ENCODE measurements at places on chromosomes 16 and 17.
A peak's percentile ranks its signal among the peaks of the same experiment; 100 is the strongest.

- DNase-seq: peak; percentile 54
Measured at GRCh38 chr16:75550211-75550662, 5.8 kb downstream of the TMEM231 start.

DNA sequence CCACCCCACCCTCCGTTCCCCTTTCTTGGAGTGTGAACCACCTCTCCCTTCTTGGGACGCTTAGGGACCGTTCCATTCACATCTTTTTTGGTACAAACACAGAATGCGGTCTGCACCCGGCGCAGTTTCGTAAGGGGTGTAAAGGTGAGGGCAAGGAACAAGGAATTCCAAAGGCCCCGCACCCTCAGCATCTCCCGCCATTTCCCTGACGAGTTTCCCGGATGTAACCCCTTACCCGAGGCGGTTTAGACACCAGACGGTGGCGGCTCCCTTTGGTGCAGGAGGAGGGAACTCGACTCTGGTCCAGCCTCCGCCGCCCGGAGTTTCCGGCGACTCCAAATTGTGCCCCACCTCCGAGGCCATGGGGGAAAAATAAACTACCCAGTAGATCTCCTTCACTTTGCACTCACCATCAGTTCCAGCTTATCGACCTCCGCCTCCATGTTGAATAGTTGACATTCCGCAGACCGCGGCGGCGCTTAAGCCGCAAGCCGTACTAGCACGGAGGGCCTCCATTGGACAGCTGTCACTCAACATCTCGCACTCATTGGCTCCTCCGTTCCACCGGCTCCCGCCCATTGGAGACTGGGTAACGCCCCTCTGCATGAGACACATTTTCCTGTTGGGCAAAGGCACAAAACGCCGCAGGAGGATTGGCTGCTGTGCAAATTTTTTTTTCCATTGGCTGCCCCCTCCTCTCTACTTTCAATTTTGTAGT is at the start of gene SKA2:
Gene SKA2, minus strand, starts transcription at position 466 of the 718 bp plus-strand sequence. Its CDS starts 23 bp downstream, at position 443.
- DNase-seq: peak; percentile 99

DNA sequence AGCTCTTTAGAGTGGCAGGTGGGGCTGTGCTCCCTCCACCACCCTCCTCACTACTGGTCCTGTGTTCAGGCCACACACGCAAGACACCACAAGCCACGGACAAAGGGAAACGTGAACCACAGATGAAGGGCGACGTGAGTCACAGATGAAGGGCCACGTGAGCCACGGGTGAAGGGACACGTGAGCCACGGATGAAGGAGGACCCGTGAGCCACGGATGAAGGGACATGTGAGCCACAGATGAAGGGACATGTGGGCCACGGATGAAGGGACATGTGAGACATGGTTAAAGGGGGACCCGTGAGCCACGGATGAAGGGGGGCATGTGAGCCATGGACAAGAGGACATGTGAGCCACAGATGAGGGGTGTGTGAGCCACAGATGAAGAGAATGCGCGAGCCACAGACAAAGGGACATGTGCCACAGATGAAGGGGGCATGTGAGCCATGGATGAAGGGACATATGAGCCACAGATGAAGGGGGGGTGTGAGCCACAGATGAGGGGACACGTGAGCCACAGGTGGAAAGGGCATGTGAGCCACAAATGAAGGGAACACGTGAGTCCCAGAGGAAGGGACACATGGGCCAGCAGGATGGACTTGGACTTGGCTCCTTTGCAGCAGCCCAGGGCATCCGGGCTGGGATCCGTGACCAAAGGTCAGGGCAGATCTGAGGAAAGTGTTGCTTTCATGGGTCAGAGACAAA is 15.6 kb downstream of the ZNF469 start:
- DNase-seq: no peak

DNA sequence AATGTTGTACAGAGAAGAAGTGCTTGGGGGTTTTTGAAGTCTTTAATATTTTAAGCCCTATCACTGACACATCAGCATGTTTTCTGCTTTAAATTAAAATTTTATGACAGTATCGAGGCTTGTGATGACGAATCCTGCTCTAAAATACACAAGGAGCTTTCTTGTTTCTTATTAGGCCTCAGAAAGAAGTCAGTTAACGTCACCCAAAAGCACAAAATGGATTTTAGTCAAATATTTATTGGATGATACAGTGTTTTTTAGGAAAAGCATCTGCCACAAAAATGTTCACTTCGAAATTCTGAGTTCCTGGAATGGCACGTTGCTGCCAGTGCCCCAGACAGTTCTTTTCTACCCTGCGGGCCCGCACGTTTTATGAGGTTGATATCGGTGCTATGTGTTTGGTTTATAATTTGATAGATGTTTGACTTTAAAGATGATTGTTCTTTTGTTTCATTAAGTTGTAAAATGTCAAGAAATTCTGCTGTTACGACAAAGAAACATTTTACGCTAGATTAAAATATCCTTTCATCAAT is 57.8 kb downstream of the HLF start:
- DNase-seq: no peak

DNA sequence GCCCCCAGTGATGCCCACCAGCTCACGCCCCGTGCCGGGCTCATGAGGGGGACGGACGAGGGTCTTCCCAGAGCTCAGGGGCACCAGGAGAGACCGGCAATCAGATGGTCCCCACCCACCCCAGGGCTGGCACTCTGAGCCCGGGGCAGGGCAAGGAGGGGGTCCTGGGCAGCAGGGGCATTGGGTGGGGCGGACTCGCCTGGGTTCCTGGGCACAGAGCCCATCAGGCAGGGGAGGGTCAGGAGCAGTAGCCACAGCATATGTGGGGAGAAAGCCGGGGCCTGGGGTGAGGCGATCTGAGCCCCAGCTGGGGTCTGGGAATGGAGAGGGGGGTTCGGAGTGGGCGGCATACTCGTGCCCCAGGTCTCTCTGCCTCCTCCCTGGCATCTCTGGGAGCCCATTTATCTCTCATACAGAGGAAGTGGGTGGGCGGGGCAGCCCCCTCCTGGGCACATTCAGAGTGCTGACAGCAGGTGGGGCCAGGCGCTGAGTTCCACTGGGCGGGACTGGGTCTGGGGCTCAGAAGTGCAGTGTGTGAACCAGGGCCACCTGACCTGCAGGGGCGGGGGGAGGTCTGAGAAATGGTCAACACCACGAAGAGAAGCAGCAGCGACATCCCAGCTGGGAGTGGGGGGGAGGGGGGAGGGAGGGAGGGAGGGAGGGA is 20.5 kb upstream of the UBE2I start:
- DNase-seq: peak; percentile 21

DNA sequence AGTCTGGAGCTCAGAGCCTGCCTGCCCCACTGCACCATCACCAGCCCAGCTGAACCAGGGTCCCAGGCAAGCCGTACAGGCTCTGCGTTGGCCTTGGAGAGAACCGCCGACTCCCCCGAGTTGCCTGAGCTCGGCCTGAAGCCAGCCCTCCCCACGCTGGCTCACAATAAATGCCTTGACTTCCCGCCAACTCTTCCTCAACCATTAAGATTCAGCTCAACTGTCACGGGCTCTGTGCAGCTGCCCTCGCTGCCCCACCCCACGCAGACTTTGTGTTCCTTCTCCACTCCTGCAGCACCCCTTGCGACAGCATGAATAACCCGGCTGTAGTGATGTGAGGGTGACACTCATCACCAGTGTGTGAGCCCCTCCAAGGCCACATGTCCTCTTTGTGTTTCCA is 4.8 kb upstream of the QPRT start:
- DNase-seq: no peak

DNA sequence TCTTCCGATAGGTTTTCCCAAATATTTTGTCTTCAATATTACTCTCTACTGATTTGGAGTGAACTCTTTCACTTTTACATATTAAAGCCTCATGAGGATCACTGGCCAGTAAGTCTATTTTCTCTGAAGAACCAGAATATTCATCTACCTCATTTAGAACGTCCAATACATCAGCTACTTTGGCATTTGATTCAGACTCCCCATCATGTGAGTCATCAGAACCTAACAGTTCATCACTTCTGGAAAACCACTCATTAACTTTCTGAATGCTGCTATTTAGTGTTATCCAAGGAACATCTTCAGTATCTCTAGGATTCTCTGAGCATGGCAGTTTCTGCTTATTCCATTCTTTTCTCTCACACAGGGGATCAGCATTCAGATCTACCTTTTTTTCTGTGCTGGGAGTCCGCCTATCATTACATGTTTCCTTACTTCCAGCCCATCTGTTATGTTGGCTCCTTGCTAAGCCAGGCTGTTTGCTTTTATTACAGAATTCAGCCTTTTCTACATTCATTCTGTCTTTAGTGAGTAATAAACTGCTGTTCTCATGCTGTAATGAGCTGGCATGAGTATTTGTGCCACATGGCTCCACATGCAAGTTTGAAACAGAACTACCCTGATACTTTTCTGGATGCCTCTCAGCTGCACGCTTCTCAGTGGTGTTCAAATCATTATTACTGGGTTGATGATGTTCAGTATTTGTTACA is 30.9 kb downstream of the BRCA1 start:
- no peak for DNase-seq

DNA sequence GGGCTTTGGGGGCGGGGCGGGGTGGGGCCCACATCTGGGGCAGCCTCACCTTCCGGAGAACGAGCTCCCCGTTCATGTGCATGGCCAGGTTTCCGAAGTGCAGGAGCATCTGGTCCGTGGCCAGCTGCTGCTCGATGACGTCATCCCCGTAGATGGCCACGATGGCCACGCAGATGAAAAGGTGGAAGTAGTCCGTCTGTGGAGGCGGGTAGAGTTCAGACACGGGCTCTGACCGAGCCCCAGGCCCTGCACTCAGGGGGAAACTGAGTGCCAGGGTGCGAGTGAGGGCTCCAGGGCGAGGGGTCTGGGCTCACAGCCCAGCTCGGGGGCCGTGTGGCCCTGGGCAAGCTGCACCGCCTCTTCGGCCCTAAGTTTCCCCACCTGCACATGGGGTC is 93.7 kb downstream of the TBC1D16 start:
- DNase-seq: no peak
